HuH-7 (cell line): ENCODE measurements at places on chromosomes 3 and 15.

DNA sequence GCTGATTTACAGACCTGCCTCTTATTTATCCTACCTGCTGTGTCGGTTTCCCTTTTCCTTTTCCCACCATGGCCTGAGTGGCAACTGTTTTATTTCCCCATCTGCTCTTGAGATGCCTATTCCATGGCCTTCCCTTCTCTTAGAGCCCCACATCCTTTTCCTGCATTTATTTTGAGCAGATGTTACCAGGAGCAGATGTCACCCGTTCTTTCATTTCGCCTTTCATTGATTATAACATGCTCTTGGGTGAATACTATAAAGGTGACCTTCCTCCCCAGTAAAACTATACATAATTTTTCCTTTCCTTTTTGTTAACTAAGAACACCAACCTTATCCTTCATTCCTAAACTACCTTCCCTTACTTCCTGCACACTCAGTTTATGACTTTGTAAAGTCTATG is 8.5 kb upstream of the P2RY1 start:
- DNase-seq = no peak

GRCh38 chr15:59976480-59977271 is 27.4 kb upstream of the FOXB1 start:
- no peak for DNase-seq

DNA sequence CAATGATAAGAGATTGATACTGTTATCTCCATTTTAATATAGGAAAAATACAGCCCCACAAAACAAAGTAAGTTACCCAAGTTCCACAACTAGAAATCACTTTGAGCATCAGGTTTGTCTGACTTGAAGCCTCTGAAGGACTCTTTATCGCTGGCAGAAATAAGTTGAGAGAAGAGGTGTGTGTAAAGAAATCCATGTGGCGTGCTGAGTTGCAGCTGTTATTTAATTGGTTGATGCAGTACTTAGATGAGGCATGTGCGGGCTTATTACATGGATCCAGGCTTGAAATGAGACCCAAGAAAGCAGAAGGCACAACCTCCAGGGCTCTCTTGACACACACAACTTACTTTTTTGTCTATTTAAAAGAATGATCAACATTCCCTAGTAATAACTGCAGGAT is 221.3 kb downstream of the PDZRN3 start:
- DNase-seq = no peak

DNA sequence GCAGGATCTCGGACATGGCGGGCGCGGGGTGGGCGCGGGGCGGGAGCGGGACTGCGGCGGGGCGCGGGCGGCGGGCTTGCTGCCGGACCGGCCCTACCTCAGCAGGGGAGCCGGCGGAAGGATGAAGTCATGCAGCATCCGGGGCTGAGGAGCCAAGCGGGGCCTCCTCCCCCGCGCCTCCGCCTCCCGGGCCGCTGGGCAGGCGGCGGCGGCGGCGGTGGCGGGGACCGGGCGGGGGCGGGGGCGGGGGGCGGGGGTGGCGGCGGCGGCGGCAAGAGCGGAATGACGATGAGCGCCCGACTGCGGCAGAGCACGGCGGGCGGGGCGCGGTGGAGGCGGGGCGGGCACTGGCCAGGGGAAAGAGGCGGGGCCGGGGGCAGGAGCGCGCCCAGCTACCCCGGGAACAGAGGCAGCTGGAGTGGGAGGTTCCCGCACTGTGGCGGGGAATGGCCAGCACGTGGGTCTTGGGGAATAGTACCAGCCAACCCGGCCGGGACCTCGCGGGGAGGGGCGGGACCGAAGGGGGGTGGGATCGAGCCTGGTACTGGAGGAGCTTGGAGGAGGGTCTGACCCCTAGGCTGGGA is at the start of gene CAMK2N2:
Gene CAMK2N2, minus strand, starts transcription at position 284 of the 584 bp plus-strand sequence. Its CDS starts 268 bp downstream, at position 16.
- peak; percentile 97 for DNase-seq

DNA sequence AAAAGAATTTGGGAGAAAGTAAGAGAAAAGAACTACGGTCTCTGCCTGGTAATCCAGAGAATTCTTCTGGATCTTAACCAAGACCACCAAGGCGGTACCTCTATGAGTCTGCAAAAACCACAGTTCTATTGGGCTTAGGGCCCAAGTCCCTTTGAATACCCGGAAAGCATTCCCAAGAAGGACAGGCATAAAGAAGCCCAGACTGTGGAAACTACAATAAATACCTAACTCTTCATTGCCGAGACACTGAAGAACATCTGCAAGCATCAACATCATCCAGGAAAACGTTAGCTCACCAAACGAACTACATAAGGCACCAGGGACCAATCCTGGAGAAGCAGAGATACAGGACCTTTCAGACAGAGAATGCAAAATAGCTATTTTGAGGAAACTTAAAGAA is 162.3 kb upstream of the TMC3 start:
- no peak for DNase-seq

- no peak for DNase-seq
Observed at GRCh38 chr3:4731543-4732111, 238.5 kb downstream of the ITPR1 start.

GRCh38 chr3:52299879-52300611 is 12.4 kb downstream of the GLYCTK start:
- DNase-seq = peak; percentile 68
